ENCODE measurements at places on chromosomes 2 and 18. TPM values are rescaled to one million over a fixed set of nuclear protein-coding genes. Genes with fewer than 3 reads are reported as not detected.

Gene DPYSL5
- not detected for total RNA-seq

Gene C2orf78
- not detected for total RNA-seq

Gene SULT1C4
- total RNA-seq: not detected

Gene PAX3
- total RNA-seq: 14.6 TPM

Gene ELOA2
- not detected for total RNA-seq

Gene PIAS2
- total RNA-seq: 35.9 TPM

Gene SKOR2
- total RNA-seq: not detected

Gene PCARE
- total RNA-seq: not detected

Gene ALPG
- not detected for total RNA-seq

Gene FAM98A
- total RNA-seq: 14.9 TPM

Gene PLCD4
- 0.39 TPM for total RNA-seq

Gene CTAGE1
- not detected for total RNA-seq

Gene C2orf66
- not detected for total RNA-seq

Gene KCNIP3
- total RNA-seq: 3.3 TPM

Gene PUM2
- total RNA-seq: 15.5 TPM

Gene OBSL1
- 44.2 TPM for total RNA-seq

Gene ANKRD53
- total RNA-seq: 0.12 TPM

Data from M059J (cell line).